ENCODE measurements at places on chromosomes 12 and 14.

DNA sequence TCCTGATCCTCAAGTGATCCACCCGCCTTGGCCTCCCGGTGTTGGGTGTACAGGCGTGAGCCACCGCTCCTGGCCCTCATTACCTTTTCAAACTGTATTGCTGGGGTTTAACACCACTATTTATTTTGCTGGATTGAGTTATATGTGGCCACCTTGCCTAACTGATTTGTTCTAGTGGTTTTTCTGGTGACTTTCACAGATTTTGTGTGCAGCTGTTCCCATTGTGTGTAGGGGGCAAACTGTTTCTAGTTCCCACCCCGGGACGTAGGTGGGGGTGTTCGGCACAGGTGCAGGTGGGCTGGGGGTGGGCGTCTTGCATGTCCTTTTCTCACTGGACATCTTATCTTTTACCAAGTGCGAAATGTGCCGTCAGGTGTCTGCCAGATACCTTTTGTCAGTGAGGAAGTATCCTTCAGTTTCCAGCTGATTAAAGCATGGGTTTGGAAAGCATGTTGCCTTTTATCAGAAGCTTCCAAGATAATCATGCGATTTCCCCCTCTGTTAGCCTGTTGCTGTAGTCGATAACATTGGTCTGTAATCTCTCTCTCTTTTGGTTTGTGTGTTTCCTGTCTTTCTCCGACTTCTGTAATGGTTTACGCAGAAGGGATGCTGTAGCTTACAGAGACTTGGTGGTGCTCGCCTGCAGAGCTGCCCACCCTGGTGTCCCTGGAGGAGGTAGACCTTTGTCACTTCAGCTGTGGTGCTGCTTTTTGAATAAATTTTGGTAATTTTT, 33.6 kb downstream of the AACS start:
- DNase-seq: no peak

- DNase-seq: no peak
These were observed 724 bp upstream of the CS start for GRCh38 chr12:56300644-56301464.

DNA sequence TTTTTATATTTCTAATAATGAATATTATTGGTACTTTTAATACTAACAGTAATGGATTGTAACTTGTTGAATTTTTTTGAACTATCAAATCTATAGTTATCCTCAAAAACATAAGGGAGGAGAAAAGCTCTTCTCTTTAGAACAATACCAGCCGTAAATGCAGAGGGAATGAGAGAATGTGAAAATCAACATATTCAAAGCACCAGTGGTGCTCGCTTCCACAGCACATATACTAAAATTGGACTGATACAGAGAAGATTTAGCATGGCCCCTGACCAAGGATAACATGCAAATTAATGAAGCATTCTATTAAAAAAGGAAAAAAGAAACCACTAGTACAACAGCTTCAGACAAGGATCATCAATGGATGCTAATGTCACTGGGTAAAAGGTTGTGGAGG, 15.8 kb downstream of the R3HDM2 start:
- no peak for DNase-seq

DNA sequence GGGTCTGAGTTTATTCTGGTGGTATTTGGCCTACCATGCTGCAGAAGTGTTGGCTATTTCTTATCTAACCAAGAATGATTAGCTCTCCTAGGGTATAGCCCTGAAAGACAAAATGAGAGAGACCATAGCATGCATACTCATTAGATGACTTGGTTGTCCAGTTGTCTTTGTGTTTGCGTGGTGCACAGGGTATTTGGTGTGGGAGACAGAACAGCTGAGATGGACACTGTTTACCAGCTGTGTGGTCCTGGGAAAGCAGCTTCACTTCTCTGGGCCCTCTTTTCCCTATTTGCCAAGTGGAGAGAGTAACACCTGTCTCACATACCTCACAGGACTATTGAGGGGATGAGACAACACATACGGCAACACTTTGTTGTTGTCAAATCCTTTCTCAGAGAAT, 95.6 kb downstream of the SLC8A3 start:
- DNase-seq: no peak

GRCh38 chr14:58245562-58245961, 919 bp downstream of the PSMA3 start:
- DNase-seq: no peak

- no peak for DNase-seq
These were observed 9.0 kb upstream of the SERPINA6 start for GRCh38 chr14:94332063-94332583.

DNA sequence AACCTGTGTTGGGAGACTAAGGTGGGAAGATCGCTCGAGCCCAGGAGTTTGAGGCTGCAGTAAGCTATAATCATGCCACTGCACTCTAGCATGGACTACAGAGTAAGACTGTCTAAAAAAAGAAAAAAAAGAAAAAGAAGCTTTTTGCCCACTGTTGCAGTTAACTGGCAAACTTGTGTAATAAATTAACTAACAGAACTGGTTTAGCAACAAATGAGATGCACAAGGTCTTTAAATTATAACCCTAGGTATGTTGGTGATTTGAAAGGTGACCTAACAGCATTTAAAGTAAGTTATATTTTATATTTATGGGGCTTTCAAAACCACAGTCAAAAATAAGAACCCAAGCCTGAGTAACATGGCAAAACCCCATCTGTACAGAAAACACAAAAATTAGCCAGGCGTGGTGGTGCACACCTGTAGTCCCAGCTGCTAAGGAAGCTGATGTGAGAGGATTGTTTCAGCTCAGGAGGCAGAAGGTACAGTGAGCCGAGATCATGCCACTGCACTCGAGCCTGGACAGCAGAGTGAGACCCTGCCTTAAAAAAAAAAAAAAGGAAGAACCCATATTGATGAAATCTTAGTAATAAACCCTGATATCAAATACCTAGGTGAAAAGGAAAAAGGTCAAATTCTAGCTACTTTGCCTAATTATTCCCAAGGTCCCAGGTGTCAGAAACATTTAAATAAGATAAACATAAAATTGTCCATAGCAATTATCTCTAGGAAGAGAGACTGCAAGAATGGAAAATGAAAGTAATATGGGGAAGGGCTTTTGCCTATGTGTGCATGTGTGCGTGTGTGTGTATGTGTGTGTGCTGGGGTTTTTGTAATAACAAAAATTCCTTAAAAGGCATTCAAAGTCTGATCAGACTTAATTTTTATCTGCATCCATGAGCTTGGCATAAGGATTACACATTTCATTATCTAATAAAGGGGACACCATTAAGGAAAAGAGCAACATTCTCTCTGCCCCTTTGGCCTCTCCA, 15.4 kb downstream of the SYNE2 start:
- DNase-seq: no peak

GRCh38 chr14:68663385-68664076, 129.3 kb downstream of the ZFP36L1 start:
- DNase-seq: no peak

DNA sequence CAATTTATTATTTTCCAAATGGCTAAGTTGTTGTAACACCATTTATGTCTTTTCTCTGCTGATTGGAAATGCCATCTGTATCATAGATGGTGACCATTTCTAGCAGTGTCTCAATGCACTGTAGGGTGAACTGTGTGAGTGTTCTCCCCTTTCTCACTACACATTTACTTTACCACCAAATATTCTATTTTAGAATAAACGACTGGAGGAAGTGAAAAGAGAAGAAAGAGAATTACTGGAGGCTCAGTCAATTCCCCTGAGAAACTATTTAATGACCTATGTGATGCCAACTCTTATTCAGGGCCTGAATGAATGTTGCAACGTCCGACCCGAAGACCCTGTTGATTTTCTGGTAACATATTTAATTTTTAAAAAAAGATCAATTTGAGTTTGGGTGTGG, 15.5 kb upstream of the PAPOLA start:
- no peak for DNase-seq

- DNase-seq: no peak
These were observed 27.5 kb upstream of the JPH4 start for GRCh38 chr14:23605931-23606585.

- DNase-seq: no peak
These were observed 37.7 kb downstream of the RASAL1 start for GRCh38 chr12:113097716-113098440.

DNA sequence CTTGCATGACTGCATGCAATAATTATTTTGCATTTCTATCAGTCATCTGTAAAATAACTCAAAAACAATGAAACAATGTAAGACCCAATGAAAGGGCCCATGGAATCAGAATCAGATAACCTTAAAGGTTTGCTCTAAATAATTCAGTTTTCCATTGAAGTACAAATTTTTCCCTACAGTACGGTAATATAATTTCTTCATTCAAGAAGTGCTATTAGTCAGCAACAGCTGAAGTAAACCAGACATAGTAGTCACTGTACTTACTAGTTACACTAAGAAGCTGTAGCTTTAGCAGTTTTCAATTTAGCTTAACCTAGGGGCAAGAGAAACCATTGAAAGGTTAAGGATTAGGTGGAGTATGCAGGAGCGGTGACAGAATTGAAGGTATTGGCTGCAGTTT, 43.5 kb downstream of the BCAT1 start:
- DNase-seq: no peak

GRCh38 chr14:91303091-91303923, 58.8 kb upstream of the GPR68 start:
- no peak for DNase-seq

GRCh38 chr14:33910435-33910834, 40.4 kb downstream of the EGLN3 start:
- no peak for DNase-seq

GRCh38 chr12:12592930-12593329, 18.7 kb upstream of the CREBL2 start:
- DNase-seq: peak; percentile 44

DNA sequence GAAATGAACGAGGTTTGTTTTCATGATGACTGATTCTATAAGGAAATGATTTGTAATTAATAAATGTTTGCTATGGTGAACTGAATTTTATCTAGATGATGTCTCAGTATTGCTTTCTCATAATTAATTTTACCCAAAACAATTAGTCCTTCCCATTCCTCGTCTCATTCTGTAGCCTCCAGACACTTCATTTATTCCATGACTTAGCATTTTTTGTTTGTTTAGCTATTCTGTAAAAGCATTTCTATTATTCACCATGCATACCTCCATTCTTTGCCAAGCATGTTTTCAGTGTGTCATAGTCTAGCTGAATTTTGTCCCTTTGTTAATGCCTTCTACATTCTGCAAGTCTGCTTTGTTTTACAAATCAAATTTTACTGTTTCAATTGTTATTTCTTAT, 137.4 kb upstream of the RPL10L start:
- DNase-seq: no peak

GRCh38 chr12:50024805-50025186, 498 bp downstream of the RACGAP1 start:
- no peak for DNase-seq

DNA sequence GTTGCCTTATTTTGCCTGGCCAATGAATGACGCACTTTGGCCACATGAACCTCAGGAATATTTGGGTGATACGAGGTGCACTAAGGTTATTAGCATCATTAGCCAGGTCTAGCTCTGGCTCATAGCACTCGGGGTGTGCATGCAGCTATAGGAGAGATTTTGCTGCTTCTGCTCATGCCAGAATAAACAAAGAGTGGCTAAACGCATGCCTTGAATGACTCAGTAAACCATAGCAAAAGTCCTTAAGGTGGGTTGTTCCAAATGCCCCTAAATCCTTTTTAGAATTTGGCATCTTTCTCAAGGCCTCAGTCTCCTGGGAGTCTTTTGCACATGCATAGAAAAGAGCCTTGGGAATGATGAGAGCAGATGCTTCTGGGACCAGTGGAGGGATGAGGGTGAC, 343.7 kb upstream of the FKBP4 start:
- DNase-seq: no peak

DNA sequence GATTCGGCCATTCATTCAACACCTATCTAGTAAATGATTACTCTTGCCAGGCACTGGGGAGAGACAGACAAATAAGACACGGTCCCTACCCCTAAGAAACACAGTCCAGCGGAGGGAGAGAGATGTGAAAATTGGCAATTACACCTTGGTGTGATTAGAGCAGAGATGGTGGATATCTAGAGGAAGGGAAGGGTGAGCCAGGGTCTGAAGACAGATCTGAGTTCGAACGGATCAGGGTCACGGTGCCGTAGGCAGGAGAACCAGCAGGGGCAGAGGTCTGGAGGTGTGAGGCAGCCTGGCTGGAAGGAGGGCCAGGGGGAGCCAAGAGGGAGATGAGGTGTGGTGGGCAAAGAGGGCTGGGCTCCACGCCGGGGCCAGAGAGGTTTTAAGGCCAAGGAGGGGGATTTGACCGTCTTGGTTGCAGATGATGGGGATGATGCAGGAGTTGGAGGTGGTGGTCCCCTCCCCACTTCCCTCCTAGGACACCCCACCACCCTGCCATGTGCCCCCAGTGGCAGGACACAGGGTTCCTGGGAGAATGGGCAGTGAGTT, 27.1 kb downstream of the FAM222A start:
- DNase-seq: no peak

GRCh38 chr14:102898298-102898697, 24.2 kb upstream of the AMN start:
- DNase-seq: no peak

DNA sequence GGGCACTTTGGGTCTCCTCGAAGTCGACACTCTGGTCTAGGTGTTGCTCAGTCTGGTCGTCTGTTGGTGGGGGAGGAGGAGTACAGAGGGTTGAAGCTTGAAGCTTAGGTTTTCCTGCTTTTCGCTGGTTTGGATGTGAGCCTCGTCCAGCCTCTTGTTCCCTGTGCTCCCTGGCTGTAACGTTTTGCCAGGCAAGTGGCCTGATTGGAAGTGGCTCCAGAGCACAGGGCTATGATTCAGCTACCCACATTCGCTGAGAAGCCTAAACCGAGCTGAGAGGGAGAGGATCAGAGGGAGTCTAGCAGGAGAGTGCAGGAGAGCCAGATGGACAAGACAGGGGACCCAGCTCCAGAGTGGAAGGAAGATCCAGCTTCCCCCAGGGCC, 6.1 kb downstream of the HOXC10 start:
- peak; percentile 79 for DNase-seq

DNA sequence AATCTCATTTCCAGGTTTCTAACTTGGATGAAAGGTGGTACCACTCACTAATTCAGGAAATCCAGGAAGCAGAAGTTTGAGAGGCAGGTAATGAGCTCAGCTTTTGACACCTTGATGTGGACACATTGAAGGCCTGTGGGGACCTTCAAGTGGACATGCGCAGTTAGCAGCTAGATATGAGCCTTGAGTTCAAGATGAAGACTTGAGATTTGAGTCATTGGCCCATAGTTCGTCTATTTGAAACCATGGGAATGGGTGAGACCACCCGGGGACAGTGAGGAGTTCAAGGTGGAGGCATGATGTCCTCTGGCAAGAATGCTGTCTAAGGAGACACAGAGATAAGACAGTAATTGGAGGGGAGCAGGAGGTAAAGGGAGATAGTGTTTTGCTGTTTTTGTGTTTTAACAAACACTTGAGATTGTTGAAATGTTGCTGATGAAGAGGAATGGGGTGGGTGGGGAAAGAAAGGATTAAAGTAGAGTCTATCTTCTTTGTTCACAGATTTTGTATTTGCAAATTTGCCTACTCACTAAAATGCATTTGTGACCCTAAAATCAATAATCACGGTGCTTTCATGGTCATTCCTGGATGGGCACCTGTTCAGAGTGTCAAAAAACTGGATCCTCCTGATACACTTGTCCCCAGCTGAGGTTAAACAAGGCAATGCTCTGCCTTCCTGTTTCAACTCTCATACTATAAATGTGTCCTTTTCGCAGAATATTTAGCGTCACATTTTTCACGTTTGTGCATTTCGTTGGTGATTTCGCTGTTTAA, 69.5 kb upstream of the PLXNC1 start:
- DNase-seq: no peak

All from GM03348 (cell line).